ENCODE measurements at places on chromosomes 2 and 18. TPM values are rescaled to one million over a fixed set of nuclear protein-coding genes. Genes with fewer than 3 reads are reported as not detected.

Gene PROC
- total RNA-seq = 0.59 TPM

Gene IL1RN
- 19.4 TPM for total RNA-seq

GRCh38 chr2:43344868-43345373, 118.5 kb upstream of the ZFP36L2 start:
- H3K4me3 ChIP-seq = no peak overlapping the region
- H3K4me1 ChIP-seq = peaks cover 51% of the 10 kb centered on the region
- no peak for DNase-seq
- no peaks in the 10 kb centered on the region for H3K36me3 ChIP-seq
- H3K27ac ChIP-seq = no peak overlapping the region
- H3K27me3 ChIP-seq = no peaks in the 10 kb centered on the region

- H3K4me1 ChIP-seq = no peaks in the 10 kb centered on the region
- no peak overlapping the region for H3K27ac ChIP-seq
- no peak overlapping the region for H3K4me3 ChIP-seq
- H3K36me3 ChIP-seq = no peaks in the 10 kb centered on the region
- peaks cover 76% of the 10 kb centered on the region for H3K27me3 ChIP-seq
- DNase-seq = no peak
Observed at GRCh38 chr2:110777531-110778311, 45.3 kb downstream of the ACOXL start.

DNA sequence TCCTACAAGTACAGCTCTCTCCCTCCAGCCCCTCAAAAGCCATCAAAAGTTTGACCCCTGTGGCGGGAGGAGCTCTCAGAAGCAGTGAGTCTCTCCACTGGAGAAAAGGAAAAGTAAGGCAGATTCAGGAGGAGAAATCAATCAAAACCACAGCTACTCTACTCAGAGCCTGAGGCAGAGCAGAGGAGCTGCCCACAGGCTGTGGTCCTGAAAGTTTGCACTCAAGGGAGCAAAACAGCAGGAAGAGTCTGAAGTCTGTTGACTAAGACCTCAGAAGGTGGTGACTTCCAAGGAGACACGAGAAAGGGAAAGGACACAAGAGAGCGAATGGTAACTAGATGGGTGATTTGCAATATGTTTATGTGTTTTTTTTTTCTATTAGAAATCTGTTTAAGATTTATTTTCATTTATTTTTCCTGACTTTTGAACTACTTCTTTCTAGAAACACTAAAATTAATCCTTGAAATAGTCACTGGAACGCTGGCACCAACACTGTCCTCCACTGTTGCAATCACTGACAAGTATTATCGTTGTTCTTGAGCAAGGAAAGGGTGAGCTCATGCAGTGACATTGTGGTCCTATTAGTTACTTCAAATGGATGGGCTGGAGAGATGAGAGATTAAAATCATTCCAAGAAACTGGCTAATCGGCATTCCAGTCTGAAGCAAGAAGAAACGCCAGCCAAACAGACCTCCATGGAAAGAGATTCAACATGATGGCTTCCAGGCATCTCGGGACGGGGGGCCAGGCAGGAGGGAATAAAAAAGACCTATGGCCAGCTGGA, 35.8 kb downstream of the PID1 start:
- DNase-seq = no peak
- no peaks in the 10 kb centered on the region for H3K4me1 ChIP-seq
- H3K4me3 ChIP-seq = no peak overlapping the region
- H3K36me3 ChIP-seq = no peaks in the 10 kb centered on the region
- H3K27ac ChIP-seq = no peak overlapping the region
- no peaks in the 10 kb centered on the region for H3K27me3 ChIP-seq

GRCh38 chr2:170227507-170227947, 49.6 kb downstream of the MYO3B start:
- no peaks in the 10 kb centered on the region for H3K27me3 ChIP-seq
- H3K4me3 ChIP-seq = no peak overlapping the region
- H3K36me3 ChIP-seq = no peaks in the 10 kb centered on the region
- H3K27ac ChIP-seq = no peak overlapping the region

- no peak for DNase-seq
- no peaks in the 10 kb centered on the region for H3K4me1 ChIP-seq
- no peak overlapping the region for H3K27ac ChIP-seq
- no peak overlapping the region for H3K4me3 ChIP-seq
Observed at GRCh38 chr18:13471198-13471845, 252.8 kb downstream of the LDLRAD4 start.
